ENCODE measurements at places on chromosomes 12 and 14.

DNA sequence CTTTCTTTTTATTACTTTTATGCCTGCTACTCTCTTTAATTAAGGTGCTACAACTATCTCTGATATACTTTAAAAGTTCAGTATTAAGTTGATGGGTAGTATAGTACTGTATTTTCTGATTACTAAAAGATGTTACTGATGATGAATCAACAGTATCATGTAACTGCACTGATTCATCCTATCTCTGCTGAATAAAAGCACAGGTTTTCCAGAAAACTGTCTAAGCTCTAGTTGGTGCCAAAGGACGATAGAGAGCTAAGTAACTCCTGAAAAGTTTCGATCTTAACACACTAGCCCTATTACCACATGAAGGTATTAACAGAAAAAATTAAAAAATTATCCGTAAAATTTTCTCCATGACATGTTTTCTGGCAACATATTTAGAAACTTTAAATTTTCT is 2.1 kb downstream of the SCAF11 start:
- DNase-seq, result no peak

DNA sequence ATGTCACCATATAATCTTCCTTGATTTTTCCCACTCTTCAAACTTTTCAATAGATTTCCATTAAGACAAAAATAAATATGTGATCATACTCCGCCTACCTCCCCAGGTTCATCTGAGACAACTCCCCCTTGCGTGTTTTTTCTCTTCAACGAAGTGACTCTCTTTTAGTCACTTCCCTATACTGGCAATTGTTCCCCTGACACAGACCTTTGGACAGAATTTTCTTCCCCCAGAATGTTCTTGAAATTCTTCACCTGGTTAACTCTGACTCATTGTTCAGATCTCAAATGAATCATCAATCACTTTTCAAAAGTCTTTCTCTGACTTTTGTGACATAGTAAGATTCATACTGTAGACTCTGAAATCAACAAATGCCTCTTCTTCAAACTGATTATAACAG is 727.3 kb upstream of the LMO3 start:
- no peak for DNase-seq

DNA sequence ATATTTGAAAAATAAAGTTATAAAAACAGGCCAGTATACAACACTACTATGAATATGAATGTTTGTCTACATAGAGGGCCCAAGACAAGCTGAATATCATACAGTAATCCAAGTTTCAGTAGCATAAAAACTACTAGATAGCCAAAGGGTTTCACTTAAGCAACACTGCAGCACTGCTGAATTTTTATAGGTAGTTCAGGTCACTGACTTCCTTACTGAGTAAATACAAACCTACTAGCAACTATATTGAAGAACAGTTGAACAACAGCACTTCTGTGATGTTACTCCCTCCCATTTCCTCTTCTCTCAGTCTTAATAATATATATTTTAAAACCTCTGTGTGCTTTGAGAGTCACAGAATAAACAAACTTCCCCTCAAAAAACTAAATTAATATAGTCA is 42.7 kb downstream of the GTF2A1 start:
- DNase-seq, result no peak

GRCh38 chr12:131140697-131141096 is 187.0 kb downstream of the ADGRD1 start:
- no peak for DNase-seq

All from body of pancreas (tissue), 4 donors.